ENCODE measurements at places on chromosomes 11 and 22. TPM values are rescaled to one million over a fixed set of nuclear protein-coding genes. Genes with fewer than 3 reads are reported as not detected.

DNA sequence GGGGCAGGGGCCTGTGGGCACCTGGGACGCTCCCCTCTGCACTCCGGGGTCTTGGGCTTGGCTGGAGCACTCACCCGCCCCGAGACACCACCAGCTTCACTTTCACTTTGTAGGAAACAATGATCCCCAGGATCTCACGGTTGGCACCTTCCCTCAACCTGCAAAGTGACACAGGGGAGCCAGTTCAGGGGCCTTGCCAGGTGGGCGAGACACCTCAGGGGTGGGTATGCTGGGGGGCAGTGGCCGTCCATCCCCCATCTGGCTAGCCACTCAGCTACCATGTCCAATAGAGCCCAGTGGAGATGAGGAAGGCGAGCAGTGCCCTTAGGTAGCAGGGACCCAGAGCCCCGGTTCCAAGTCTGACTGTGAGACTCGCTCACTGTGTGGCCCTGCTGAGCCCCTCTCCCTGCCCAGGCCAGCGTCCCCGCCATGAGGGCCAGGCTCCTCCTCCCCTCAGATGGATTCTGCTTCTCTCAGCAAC lies 32.3 kb downstream of the TPBGL start:
- DNase-seq, result no peak

GRCh38 chr11:132639986-132640385 lies 892.3 kb downstream of the OPCML start:
- DNase-seq, result no peak

The SNRPD3 gene
- 125 TPM for polyA plus RNA-seq

DNA sequence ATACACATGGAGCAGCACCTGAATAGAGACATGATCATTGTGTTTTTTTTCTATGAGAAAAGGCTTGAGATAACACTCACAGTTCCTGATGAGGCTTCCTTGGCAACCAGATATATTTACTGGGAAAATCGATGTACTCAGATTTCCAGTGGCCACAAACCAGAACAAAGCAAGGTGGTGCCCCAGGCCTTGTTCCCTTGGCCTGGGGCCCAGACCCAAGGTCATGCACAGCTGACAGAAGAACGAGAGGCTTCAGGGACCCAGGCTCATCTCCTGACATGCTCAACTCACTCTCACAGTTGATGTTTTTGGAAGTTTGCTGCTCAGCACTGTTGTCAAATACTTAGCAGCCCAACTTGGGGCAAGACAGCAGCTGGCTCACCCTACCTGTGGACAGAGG lies 281.8 kb downstream of the NTM start:
- no peak for DNase-seq

DNA sequence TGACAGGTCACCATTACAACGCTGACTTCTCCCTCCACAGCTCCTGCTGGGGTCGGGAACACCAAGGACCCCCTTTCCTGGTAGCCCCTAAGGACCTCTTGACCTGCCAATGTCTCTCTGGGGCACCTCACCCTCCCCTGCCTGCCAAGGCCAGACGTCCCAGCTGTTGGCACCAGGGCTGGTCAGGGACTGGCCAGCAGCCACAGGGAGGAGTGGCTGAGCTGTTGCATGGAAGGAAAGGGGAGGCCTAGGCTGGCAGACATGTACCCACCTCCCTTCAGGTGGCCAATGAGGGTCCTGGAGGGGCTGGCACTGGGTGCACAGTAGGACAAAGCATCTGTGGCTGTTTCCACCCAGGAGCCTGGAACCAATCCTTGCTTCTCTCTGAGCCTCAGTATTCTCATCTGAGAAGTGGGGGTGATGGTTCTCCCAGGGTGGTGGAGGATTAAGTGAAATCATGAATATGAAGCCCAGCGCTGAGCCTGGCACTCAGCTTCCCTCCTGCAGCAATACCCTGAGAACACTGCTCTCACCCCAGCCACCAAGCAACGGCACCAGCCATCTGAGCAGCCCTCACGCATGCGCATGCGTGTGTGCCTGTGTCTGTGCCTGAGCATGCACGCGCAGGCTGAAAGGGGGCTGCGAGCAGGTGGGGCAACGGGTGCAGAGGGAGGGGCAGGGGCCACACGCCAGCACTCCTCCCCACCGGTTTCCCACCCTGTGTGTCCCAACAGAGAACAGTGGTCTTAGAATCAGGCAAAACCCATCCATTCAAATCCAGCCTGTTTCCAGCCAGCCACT lies 5.9 kb downstream of the KCNJ4 start:
- no peak for DNase-seq

The SHANK2 gene
- 0.06 TPM for polyA plus RNA-seq

DNA sequence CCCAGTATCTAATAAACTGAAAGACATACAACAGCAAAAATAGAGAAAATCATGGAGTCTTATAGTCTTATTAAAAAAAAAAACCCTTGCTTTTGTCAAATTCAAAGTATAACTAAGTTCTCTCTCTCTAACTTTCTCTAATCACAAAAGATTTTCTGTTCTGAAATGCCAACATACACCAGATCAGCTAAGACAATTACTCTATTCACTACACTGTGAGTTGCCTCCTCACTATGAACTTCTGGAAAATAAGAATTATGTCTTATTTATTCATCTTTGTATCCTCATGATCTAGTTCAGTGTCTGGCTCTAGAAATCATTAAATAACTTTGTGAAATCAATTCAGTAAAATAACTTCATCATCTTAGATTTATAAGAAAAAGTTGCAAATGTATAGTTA lies 12.7 kb downstream of the FAM76B start:
- DNase-seq, result no peak

The GALNT18 gene
- polyA plus RNA-seq, result 2.1 TPM

DNA sequence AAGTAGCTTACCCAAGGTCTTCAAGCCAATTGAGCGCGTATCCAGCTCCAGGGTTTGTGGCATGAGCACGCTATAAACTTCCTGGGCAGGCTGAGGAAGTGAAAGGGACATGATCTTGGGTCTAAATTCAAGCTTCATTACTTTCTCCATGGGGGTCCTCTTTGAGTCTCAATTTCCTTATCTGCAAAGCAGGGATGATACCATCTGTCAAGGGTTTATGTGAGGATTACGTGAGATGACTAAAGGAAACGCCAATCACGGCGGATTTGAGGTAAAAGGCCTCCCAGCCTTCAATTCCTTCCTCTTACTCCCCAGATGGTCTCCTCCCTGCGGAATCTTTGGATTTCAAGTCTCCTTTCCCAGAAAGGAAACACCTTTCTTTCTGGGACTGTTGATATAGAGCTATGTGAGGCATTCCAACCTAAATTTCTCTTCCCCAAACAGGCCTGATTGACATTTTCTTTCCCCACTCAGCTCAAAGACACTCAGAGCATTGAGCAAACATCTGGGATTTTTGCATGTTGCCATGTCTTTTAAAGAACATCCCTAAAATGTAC lies 474.4 kb downstream of the INSC start:
- no peak for DNase-seq

DNA sequence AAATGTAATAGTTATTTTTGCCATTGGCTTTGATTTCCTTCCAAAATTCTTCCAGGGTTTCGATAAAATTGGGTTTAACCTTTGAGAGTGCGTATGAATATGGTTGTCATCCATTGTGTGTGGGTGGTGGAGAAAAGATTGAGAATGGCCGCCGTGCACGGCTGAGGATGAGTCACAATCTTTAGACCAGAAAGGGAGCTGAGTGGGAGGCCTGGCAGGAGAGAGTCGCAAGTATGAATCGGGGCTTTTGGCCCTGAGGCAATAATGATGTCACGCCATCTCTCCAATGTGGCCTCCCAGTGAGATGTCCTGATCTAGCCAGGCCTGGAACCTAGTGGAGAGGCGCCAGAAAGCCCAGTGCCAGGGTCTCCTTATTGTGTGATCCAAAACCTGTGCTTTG lies 33.1 kb upstream of the SMPD1 start:
- DNase-seq, result peak; percentile 90

- peak; percentile 47 for DNase-seq
Observed at GRCh38 chr22:50218996-50219727, 18.4 kb downstream of the SELENOO start.

The PRG3 gene
- polyA plus RNA-seq, result not detected

DNA sequence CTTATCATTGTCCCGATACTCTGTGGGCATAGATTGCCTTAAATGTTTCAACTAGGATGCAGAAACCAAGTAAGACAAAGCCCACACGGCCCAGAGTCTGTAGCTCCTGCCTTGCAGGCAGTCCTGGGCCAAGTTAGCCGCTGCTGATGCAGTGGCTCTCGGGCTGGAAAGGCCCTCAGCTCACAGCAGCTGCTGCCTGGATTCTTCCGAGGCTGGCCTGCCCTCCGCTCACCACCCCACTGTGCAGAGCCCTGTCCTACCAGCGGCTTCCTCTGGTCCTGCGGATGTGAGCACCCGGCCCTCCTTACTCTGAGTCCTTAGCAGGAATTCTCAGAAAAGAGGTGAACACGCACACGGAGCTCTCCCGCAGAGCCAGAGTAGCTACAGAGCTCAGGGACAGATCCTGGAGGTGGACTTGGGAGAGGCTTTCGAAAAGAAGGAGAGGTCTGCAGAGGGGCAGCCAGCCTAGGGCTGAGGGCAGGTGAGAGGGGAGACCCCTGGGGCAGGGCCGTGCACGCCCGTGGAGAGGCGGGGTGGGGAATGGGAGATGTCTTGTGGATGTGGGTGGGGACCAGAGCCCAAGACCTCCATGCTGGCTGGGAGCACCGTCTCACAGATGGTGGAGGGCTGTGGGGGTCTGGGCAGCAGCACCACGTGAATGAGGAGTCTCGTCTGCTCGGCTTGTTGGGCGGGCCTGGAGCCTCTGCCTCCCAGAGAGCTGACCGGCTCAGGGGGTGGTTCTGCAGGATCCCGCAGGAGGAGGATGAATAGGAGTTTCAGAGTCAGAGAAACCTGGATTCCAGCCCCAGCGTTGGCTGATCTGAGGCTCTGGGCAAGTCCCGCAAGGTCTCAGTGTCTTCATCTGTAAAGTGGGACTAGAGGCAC lies 117.4 kb upstream of the B3GAT1 start:
- DNase-seq, result no peak

The HBE1 gene
- 0.23 TPM for polyA plus RNA-seq

DNA sequence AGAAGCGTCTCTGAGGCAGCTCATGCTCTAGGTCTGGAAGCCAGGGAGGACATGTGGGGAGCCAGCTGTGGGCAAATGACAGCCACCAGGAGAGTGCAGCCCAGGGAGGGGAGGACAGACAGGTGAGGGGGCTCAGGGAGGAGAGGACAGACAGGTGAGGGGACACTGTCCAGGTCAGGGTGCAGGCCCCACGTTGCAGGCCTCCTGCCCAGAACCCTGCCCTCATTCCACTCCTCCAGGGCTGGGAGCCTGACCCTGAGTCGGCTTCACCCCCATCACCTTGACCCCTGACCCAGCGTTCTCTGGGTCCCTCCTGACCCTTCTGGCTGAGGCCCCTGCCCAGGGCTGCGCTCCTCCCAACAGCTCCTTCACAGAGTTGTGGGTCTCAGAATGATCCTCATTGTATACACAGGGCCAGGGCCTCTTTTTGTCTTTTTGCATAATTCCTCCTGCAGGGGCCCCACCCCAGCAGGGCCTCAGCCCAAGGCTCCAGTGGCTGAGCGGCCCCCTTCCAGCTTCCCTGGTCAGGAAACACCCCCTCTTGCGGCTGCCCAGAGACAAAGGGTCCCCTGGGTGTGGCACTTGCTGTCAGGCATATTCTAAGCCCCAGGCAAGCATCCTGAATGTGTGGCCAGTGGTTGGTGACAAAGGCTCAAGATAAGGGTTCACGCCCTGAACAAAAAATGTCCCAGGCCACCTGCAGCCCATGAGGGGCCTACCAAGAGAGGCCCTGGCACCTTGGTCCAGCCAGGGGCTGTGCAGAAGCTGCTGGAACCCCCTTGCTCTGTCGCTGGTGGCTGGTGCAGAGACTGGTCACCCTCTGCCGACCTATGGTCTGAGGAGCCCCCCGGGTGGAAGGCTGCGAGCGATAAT lies 853.0 kb downstream of the BRD1 start:
- DNase-seq, result no peak

The CALCA gene
- polyA plus RNA-seq, result 0.33 TPM

The RBX1 gene
- polyA plus RNA-seq, result 324 TPM

DNA sequence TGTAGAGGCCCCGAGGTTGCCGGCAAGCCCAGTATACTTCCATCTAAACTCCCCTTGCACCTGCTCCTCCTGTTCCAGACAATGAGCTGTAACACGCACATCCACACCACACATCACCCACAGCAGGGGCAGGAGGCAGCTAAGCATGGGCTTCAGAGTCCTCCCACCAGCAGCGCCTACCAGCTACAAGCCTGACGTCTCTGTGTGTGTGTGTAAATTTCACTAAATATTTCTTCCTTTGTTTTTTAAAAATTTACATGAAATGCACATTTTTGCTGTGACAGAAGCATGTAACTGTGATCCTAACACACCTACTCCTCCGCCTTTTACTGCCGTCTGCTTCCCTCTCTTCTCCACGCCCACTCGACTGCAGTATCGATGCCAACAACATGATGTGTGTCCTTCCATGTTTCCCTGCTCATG lies 29.4 kb upstream of the PACSIN2 start:
- no peak for DNase-seq

The OR51B2 gene
- not detected for polyA plus RNA-seq

GRCh38 chr11:95434489-95435057 lies 203.6 kb upstream of the SESN3 start:
- no peak for DNase-seq

GRCh38 chr11:13676576-13676975 lies 8.1 kb downstream of the FAR1 start:
- DNase-seq, result no peak

GRCh38 chr11:96001037-96001436 lies 77.1 kb upstream of the MTMR2 start:
- no peak for DNase-seq

The OR52E8 gene
- not detected for polyA plus RNA-seq

The KCNK4 gene
- polyA plus RNA-seq, result not detected

GRCh38 chr22:42282943-42283277 lies 12.5 kb upstream of the TCF20 start:
- DNase-seq, result no peak

- no peak for DNase-seq
Observed at GRCh38 chr22:27726331-27726685, 75.2 kb downstream of the MN1 start.

GRCh38 chr22:35467681-35468434 lies 67.9 kb downstream of the MCM5 start:
- DNase-seq, result peak; percentile 75

DNA sequence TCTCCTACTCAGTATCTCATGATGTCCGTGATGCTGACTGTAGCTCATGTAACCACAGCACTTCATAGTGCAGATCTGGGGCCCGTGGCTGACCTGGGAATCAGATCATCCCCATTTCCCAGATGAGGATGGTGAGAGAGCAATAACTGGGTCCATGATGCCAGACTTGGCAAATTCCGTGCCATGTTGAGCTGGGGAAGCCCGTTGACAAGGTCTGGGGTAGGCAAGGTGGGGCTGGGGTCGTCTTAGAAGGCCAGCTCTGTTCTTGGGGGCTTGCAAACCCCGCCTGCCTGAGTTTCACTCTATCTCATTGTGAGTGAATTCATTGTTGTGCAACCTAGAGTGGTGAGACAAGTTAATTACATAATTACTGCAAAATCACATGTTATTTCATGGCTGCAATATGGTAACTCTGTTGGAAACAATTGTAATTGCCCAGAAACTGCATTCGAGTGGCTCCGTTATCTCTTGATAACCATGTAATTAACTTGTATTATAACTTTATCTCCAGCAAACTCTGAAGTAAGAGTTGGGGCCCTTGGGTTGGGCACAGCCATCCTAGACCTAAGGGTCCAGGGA lies 41.7 kb downstream of the LMO1 start:
- DNase-seq, result no peak

All from cardiac muscle cell (in vitro differentiated cells and primary cell).